ENCODE measurements at places on chromosomes 5 and 9. TPM values are rescaled to one million over a fixed set of nuclear protein-coding genes. Genes with fewer than 3 reads are reported as not detected.
A peak's percentile ranks its signal among the peaks of the same experiment; 100 is the strongest.

DNA sequence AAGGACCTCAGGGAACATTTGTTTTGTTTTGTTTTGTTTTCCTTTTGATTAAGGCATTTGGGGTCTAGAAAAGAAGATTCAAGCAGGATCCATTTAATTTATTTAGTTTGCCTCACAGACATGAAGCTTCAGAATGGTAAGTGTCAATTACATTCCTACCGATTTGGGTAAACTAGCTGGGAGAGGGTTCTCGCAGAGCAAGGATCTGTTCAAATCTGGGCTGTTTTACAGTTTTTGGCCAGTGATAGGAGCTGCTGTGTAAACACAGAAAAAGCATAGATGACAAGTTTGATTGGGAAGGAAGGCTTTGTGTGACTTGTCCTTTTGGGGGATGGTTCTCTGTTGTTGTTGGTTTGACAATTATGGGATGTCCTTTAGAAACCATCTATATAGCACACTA, 470.3 kb upstream of the WWC1 start:
- no peak for DNase-seq

DNA sequence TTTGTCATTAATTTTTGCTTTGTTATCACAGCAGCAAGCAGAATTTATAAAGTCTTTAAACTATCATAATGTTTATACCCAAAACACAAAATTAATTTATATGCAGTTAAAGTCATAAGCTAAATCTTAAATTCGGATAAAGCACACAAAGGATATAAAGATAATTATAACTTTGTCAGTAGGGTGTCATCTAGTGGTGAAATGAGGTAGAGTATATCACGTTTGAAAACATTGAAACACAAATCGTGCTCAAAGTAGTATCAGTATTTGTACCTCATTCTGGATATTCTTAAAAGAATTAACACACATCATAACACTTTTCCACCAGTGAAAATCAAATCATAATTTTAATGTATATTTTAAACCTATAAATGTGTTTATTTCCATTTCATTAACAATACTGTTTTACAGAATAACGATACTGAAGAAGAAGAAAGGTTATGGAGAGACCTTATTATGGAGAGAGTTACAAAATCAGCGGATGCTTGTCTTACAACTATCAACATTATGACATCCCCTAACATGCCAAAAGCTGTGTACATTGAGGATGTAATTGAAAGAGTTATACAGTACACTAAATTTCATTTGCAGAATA, 129.5 kb downstream of the NIPBL start:
- DNase-seq, result no peak

- DNase-seq, result no peak
Measured at GRCh38 chr5:2762744-2763532, 11.5 kb upstream of the IRX2 start.

Gene GFPT2
- total RNA-seq, result 0.32 TPM

DNA sequence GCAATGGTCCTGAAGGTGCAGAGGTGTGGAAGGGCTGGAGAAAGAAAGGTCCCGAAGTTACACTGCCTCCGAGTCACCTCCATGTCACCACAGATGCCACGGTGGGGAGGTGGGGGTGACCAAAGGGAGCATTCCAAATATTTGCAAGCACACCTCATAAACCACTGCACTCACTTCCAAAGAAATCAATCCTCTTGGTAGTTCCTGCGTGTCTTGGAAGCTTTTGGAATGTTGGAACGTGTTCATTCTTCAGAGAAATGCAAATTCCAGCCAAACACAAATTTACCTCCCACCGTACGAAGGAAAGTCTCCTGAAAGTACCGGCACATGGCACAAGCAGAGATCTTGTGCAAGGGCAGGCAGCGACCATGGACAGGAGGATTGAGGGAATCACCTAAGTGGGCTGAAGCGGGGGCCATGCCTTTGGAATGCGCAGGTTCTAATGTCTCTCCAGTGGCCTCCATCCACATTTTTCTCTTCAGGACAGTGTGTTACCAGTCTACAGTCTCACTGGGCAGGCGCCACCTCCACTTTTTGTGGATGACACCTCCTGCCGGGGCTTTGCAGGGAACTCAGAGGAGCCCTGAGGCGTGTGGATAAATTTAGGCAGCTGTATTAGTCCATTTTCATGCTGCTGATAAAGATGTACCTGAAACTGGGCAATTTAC, 54.0 kb downstream of the NSUN2 start:
- DNase-seq, result no peak

Gene NME5
- not detected for total RNA-seq

- no peak for DNase-seq
Measured at GRCh38 chr9:112443200-112443599, 43.4 kb upstream of the KIAA1958 start.

Gene SLC34A1
- 1.6 TPM for total RNA-seq

Gene TMC1
- total RNA-seq, result not detected

Gene CDHR2
- 18.8 TPM for total RNA-seq

- DNase-seq, result peak; percentile 45
Measured at GRCh38 chr5:40681363-40682153, 1.8 kb downstream of the PTGER4 start.

Gene NUTM2G
- not detected for total RNA-seq

GRCh38 chr9:81468084-81468595, 221.2 kb downstream of the TLE1 start:
- no peak for DNase-seq

- no peak for DNase-seq
Measured at GRCh38 chr5:68545636-68546295, 330.2 kb downstream of the PIK3R1 start.

DNA sequence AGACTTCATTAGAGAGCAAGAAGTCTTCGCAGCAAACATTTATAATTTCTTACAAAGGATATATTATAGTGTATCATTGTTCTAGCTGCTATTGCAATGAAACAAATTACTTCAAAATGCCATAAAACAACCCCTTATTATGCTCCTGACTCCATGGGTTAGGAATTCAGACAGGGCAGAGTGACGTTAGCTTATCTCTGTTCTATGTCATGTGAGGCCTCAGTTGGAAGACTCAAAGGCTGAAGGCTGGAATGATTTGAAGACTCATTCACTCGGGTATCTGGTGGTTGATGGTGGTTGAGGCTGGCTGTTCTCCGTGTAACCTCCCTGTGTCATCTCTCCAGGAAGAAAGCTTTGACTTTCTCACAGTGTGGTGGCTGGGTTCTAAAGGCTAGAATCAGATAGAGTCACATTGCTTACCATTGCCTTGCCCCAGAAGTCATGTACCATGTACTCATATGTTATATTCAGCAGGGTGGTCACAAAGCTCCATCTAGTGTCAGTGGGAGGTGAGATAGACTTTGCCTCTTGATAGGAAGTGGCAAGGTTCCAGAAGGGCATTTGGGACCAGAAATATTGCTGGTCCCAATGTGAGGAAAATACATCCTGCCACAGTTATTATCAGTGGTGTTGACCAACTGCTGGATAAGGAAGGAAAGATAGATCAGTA, 226.9 kb downstream of the TMEM38B start:
- no peak for DNase-seq

Gene LTC4S
- 0.73 TPM for total RNA-seq

DNA sequence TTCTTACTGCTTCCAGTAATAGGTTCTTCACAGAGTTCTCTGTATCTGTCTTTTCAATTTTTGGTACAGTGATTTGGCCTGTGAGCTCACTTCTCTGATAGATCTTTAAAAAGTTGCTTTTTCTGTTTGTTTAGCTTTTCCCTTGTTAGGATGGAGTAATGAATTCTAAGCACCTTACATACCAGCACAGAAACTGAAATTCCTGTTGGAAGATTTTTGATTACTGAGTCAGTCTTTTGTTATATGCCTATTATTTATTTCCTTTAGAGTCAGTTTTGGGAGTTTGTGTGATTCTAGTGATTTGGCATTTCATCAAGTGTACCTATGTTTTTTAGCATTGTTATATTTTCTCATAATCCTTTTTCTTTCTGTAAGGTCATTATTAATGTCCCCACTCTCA, 37.6 kb upstream of the IPPK start:
- DNase-seq, result no peak

- no peak for DNase-seq
Measured at GRCh38 chr5:15489571-15490235, 10.3 kb upstream of the FBXL7 start.

Gene GRXCR2
- total RNA-seq, result not detected

DNA sequence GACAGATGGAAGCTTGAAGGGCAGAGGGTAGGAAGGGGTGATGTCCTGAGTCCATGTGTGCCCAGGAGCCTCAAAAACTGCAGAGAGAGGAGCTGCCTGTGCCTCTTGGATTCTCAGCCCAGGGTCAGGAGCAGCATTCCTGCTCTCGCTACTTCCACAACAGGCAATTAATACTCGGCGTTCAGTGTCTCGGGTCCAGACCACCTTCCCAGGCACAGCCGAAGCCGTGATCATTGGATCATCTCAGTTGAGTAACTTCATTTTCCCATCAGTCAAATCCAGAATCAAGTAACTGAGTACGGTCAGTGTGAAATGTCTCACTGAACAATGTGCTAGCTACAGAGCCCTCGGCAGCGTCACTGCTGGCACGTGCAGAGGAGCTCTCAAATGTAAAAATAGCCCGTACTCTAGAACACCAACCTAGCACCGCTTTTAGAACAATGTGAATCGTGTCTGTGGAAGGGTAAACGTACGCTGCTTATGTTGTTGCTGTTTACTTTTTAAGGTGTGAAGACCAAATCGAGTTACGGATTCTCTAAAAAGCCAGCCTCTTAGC, 63.5 kb upstream of the IRX4 start:
- no peak for DNase-seq
